ENCODE measurements at places on chromosomes 11 and 22.

DNA sequence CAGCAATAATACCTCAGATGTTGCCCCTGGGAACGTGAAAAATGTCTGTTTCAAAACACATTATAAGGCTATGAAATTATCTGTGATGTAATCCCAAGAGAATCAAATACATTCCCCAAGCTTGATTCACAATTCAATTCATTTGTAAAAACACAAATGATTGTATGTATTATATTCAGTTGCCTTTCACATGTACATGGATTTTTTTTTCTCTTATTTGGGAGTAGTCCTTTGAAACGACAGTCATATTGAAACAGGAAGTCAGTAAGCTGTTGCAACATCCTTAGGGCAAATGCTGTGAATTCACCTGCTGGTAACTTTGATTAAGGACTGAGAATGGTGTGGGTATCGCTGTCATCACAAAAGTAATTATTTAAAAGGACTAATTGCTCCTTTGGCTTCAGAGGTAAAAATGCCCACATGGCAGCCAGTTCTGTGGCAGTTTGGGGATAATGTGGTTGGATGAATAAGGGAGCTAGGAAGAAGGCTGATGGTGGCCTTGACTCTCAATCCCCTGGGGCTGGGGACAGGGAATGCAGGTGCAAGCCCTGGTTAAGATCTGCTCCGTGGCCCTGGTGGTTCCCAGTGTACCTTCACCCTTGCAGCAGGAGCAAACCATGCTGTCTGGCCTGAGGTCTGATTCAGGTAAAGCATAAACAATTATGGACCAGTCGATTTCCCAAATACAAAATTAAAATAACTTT, 13.2 kb downstream of the EHF start:
- DNase-seq: no peak

- no peak for DNase-seq
Observed at GRCh38 chr11:15145615-15146014, 30.9 kb downstream of the INSC start.

DNA sequence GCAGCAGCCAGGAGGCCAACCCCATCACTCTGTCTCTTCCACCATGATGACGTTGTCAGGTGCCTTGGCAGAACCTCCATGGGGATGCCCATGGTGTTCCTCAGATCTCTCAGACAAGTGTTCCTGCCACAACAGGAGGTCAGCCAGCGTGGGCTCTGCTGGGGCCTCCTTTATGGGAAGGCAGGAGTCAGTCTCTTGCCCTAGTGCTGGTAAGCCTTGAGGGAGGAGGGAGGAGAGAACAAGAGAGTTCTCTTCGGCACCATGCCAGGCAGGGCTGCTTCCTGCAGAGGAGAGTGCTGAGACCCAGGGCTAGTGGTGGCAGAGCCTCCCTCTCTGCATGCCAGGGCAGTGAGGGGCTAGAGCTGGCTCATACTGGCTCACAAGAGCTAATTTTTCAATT, 32.5 kb downstream of the GNAZ start:
- no peak for DNase-seq

DNA sequence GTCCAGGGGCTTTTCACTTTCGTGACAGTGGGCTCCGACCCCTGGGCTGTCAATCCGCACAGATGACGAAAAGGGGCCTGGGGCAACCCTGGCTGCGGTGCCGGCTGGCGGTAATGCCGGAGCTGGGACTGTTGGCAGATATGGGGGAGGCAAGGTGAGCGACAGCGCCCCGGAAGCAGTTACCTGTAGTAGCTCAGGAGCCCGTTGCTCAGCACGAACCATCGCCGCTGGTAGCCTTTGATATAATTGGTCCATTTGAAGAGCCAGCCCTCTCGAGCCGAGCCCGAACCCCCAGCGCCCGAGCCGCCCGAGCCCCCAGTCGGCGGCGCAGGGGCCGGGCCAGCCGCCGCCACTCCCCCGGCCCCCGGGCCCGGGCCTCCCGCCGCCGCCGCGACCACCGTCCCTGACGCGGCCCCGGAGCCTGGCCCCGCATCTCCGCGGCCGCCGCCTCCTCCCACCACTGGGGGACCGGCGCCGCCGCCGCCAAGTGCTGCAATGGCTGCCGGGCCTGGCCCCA, 396 bp downstream of the OSBP start:
- DNase-seq: peak; percentile 36

DNA sequence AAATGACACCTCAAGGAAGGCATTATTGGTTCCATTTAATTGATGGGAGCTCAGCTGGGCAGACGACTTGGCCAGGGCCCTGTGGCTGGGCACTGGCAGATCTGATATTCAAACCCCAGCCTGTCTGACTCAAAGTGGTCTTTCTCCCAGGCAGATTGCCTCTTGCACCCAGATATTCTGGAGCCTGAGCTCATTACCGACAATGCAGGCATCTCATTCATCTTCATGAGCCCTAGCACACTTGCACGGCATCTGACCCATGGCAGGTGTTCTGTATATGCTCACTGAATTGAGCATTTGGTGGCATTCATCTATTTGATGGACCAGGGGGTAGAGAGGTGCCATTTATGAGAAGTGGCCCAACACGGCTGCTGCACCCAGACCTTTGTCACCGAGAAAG, 193.1 kb downstream of the DSCAML1 start:
- no peak for DNase-seq

- no peak for DNase-seq
Observed at GRCh38 chr11:14022251-14022650, 59.7 kb downstream of the SPON1 start.

GRCh38 chr11:6843670-6844069, 1.8 kb upstream of the OR10A5 start:
- no peak for DNase-seq

DNA sequence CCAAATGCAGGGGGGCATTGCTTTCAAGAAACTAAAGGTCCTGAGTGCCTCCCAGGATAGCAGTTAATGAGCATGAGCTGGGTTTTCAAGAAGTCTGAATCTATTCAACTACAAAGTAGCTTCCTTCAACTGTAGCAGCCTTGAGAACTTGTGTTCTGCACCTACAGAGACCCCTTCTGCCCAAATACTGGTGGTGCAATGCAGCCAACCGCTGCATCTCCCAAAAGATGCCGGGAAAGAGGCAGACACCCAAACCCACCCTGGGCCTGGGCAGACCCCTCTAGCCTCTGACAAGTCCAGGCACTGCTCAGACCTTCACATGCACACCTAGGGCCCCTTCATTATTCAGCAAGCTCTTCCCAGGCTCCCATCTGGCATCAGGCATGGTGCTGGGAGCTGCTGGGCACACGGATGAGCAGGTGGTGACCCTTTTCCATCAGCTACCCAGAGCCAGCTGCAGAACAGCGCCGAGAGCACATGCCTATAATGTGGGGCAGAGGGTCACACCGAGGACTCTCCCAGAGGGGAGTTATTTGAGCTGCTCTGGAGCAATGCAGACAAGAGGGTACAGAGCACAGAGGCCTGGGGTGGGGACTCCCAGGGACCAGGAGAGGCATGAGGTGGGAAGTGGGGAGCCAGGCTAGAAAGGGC, 44.9 kb upstream of the ETS1 start:
- no peak for DNase-seq

DNA sequence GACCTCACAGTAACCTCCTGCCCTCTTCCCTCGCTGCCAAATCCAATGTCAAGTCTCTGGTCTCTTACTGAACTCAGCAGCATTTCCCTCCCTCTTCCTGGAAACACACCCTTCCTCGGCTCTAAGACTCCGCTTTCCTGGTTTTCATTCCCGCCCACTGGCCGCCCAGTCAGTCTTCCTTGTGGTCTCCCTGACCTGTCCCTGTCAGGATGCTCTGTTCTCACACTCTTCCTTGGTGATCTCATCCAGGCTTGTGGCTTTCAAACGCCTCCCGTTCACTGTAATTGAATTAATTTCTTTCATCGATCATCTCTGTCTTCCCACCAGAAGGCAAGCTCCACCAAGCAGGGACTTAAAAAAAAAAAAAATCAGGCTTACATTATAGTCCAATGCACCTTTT, 33.5 kb downstream of the MYO18B start:
- DNase-seq: no peak

- DNase-seq: peak; percentile 98
Observed at GRCh38 chr11:10540915-10541560, at the start of gene RNF141. TSS of gene RNF141 (minus strand) at chr11:10541187. CDS start at chr11:10534158, 7,029 bp downstream.

- no peak for DNase-seq
Observed at GRCh38 chr11:1358286-1358685, 31.4 kb upstream of the BRSK2 start.

DNA sequence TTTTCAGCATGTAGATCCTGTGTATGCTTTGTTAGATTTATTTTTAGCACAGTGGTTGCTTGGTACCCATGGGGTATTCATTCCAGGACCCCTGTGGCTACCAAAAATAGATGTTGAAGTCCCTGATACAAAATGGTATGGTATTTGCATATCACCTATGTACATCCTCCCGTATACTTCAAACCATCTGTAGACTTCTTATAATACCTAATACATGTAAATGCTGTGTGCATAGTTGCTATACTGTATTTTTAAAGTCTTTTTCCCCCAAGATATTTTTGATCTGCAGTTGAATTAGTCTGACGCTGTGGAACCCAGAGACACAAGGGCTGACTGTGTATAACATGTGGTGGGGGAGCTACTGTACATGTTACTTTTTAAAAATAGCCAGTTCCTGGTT, 101.1 kb downstream of the ATXN10 start:
- DNase-seq: no peak

DNA sequence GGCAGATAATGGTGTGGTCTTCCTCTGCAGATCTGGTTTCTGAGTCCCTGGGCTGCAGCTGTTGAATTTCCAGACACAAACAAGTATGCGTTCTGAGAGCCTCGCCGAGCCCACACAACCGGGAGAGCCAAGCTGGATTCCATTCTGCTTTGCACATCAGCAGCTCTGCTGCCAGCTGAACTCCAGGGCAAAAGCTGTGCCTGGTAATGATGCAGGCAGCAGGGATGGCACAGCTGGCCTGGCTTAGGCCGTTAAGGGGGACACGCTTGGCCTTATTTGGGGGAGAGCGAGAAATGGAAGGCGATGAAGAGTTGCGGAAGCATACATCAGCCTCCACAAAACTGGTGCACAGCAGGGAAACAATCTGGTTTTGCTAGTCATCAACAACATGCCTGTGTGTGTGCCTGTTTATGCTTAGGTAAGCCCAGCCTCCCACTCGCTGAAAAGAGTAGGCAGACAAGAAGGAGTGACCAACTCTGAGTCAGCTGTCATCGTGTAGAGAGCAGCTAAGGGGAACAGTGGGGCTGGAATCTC, 25.1 kb downstream of the ADAMTS8 start:
- no peak for DNase-seq

DNA sequence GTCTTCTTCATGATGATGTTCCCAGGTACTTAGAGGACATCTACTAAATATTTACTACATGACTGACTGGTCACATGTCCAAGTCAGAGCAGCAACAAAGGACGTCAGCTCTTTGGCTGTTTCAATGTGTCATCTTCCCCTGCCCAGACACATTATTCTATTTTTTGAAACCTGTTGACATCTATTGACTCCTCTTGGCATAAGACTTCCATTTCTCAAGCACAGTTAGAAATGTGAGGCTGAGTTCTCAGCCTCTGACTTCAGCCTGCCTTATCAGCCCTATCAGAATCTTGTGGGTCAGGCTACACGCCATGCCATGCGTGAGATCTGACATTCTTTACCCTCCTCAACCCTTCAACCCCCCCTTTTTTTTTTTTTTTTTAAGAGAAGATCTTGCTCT, 63.8 kb downstream of the SC5D start:
- no peak for DNase-seq

DNA sequence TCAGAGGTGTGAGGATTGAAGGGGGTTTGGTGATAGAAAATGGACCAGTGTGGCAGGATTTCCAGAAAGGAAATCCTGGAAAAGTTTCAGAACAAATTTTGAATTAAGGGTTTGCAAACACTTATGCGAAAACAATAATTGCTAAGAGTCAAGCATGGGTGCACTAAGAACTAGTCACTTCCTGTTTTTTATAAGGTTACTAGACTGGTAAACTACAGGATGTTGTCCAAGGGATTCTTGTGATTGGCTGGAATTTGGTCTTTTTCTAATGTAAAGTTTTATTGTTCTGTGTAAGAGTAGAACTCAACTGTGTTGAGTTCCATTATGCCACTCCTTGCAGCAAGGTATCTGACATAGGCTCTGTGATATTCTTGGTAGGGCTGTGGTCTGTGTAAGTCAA, 54.1 kb downstream of the LIF start:
- no peak for DNase-seq

DNA sequence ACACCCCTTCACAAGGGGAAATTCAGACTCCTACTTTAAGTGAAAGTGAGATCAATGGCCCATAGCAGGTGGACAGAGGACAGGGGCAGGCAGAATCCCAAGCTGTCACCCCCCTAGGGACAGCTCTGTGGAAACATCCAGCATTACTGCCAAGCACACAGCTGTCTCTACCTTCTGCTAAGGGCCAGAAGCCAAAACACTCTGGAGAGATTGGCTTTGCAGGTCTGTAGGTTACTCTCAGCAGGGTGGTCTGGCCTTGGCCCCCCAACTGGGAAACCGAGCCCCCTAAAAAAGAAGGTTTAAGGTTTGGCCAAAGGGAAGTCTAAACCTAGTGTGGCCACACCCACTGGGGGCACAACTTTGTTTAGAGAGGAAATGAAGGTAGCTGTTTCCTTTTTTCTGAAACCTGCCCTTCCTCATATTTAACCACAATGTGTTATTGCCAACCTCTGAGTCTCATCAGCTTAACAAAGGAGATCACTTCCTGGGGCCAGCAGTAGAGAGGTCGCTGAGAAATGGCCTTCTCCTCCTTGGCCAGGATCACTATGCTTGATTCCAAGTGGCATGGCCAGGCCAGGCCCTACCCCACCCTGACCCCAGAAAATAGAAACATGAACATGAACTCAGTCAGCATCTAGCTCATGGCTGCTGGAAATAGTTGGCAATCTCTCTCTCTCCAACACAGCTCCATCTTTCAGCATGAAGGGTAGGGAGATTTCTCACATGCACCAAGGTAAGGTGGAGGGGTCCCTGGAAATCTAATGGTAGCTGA, 25.9 kb upstream of the SCARF2 start:
- no peak for DNase-seq

GRCh38 chr11:128643661-128644317, 50.1 kb upstream of the FLI1 start:
- no peak for DNase-seq

- no peak for DNase-seq
Observed at GRCh38 chr11:113494021-113494420, 18.8 kb upstream of the DRD2 start.

GRCh38 chr11:33735271-33736147, 714 bp downstream of the CD59 start:
- peak; percentile 17 for DNase-seq

- DNase-seq: no peak
Observed at GRCh38 chr11:131229221-131229620, 141.2 kb upstream of the NTM start.

GRCh38 chr11:115215694-115216617, 288.3 kb downstream of the CADM1 start:
- no peak for DNase-seq

- no peak for DNase-seq
Observed at GRCh38 chr11:9380773-9381172, 3.7 kb upstream of the IPO7 start.

DNA sequence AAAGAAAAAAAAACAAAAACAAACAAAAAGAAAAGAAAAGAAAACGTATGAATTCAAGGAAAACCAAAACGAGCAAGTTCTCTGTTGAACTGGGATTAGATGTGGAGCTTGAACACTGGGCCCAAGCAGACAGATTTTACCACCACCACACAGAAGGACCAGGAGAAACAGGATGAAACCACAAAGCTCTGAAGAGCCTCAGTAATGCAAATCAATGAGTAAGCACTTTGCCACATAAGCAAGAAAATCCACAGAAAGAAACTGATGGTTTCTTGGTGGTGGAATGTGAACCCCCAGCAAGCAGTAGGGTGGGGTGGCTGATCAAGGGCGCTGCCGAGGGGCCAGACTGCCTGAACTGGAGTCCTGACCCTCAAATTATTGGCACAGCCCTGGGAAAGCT, 50.9 kb upstream of the NFRKB start:
- DNase-seq: no peak

Data from stimulated activated CD4-positive, alpha-beta T cell treated with anti-CD3 and anti-CD28 coated beads, Interleukin-2, amount 100 ng/mL, for 48 hours (primary cell).